ENCODE measurements at places on chromosomes 1 and 21.

DNA sequence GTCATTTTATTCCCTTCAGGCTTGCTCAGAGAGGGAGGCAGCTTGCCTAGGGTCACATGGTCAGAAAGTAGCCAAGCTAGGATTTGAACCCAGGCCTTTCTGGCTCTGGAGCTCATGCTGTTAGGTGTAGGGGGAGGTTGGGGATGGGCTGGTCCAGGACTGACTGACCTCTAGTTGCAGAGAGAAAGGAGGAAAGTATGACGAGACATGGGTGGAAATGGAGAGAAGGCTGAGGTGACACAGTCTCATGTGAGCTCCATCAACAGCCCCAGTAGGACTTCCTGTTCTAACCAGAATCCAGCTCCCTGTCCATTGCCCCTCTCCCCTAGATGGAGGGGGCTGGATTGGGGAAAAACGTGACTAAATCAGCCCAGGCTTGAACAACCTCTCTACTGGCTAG lies 15.5 kb upstream of the SYNC start:
- no peak for DNase-seq

DNA sequence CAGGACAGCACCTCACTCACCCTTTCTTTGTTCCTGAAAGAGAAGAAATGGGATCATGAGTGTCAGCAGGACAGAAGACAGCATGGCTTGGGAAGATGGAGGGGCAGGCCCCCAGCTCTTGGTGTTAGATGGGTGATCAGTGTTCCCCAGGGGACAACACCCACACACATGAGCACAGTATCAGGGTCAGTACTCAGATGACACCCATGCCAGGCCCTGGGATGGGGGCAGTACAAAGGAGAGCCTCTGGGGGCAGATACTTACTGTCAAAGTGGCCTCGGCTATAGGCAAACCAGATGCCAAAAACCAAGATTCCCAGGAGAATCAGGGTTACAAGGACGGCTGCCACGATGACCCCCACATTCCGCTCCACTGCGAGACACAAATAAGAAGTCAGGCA lies 21.6 kb downstream of the F11R start:
- DNase-seq: no peak

DNA sequence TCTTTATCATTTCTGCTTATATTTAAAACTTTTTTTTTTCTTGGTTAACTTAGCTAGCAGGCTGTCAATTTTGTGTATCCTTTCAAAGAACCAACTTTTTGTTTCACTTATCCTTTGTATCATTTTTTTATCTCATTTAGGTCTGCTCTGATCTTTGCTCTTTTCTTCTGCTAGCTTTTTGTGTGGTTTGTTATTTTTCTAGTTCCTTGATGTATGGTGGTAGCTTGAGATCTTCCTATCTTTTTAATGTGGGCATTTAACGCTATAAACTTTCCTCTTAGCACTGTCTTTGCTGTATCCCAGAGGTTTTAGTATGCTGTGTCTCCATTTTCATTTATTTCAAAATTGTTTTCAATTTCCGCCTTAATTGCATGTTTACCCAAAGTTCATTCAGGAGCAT lies 36.5 kb downstream of the FOXJ3 start:
- no peak for DNase-seq

- DNase-seq: no peak
Measured at GRCh38 chr1:168497376-168497950, 46.3 kb downstream of the XCL2 start.

- no peak for DNase-seq
Measured at GRCh38 chr1:2429780-2430591, 17.6 kb upstream of the PEX10 start.

DNA sequence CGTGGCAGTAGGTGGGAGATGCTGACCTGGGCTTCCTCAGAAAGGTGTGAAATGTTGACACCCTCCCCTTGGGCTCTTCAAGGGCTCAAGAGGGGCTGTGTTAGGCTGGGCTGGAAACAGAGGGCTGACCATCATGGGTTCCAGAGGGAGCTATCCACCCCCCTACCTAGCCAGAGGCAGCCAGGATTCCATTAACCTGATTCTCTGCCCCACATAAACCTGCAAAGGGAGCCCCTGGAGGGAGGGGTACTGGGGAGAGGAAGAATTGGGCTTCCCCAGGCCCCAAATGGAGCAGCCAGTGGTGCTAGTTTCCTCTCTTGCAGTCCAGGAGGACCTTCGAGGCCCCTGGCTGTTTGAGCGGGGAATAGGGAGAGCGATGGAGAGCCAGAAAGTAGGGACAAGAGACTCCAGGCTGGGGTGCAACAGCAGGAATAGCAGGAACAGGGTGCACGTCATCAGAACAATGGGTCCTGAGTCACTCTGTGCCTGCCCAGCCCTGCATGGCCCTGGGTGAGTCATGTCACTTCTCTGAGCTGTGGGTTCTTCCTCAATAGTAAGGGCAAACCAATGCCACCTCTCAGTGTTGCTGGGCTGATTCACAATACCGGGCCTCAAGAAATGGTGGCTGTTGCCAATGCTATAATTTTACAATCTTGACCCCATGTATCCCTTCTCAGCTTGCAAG lies 121.2 kb downstream of the EPHB2 start:
- DNase-seq: no peak

DNA sequence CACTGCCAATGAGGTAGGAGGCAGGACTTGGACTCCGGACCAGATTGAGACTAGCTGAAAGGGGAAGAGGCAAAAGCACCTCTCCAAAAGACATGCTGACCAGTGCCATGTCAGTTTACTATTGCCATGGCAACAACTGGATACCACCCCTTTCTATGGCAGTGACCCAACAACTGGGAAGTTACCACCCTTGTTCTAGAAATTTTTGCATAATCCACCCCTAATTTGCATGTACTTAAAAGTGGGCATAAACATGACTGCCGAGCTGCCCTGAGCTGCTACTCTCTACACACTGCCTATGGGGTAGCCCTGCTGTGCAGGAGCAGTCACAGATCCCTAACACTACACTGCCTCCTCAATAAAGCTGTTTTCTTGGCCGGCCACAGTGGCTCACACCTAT lies 19.0 kb upstream of the SLC6A9 start:
- no peak for DNase-seq

GRCh38 chr1:177286396-177286795 lies 115.6 kb downstream of the BRINP2 start:
- no peak for DNase-seq

- DNase-seq: no peak
Measured at GRCh38 chr1:75203415-75204277, 69.5 kb downstream of the LHX8 start.

DNA sequence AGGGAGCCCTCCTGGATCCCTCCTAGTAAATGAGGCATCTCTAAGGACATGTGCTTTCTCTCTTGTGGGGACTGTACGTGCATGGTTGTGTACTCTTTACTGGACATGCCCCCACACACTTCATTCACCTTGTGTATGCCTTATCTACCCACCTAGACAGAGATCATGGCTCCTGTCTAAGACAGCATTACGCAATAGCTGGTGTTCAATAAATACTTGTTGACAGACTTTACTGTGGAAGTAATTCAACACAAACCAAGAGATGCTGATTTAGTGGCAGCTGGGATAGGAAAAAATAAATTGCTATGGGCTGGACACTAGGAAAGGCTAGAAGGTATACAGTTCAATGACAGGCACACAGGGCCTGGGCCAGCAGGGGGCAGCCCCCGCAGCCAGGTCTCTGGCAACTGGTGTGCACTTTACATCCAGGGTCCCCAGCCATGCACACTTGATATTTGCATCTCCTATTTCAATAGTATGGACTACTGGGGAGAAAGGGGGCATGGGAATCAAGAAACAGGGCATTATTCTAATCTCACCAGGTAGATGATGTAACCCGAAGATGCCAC lies 24.2 kb downstream of the TRABD2B start:
- no peak for DNase-seq

- DNase-seq: no peak
Measured at GRCh38 chr1:7341145-7341905, 429.8 kb upstream of the VAMP3 start.

DNA sequence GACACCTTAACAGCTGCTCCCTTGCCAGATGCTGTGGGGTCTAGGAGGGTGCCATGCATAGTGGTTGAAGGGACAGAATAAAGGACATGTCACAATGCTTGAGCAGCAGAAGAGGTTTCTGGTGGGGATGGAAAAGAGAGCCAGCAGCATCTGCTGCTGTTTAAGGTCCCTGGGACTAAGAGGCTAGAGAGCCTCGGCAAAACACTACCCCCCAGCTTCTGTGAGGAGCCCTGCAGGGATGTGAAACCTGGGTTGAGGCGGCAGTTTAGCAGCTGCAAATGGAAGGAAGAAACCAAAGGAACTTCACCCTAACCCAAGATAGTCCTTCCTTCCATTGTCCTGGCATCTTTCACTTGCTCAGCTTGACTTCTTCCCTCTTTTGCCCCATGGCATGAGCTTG lies 39.4 kb downstream of the PLXNA2 start:
- DNase-seq: no peak

DNA sequence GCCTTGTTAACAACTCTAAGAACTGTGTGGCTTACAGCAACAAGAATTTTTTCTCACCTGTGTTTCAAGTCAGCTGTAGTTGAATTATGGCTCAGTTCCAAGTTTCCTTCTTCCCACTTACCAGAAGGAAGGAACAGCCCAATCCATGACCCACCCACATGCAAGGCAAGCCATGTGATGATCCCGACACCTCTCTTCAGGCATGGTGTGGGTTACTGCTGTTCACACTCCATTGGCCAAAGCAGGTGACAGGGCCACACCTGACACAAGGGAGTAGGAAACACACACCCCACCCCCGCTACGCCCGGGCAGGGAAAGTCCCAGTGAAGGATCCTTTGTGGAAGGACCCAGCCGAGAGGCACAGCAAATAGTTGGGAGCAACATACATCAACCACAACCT lies 36.3 kb downstream of the KCNJ15 start:
- DNase-seq: no peak

- DNase-seq: no peak
Measured at GRCh38 chr1:68516066-68516465, 19.2 kb upstream of the DEPDC1 start.

All from stimulated activated CD4-positive, alpha-beta T cell treated with anti-CD3 and anti-CD28 coated beads, Interleukin-4, amount 100 ng/mL, for 4 hours (primary cell).